Thymus (tissue), 14 donors: ENCODE measurements at places on chromosomes 5 and 9.

DNA sequence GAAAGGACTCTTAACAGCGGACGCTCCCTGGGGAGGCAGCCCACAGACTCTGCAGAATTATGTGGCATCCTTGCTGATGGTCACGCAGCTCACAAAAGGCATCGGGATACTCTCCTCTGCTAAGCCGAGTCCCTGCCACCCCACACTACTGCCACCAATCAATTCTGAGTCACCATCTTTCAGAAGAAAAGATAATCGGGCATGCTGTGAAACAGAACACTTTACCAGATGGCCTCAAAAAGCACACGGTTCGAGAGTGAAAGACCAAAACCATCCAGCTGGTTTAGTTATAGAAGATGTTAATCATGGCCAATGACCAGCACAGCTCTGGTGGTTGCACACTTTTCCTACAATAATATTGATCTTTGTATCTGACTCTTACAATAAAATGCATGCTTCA, 136.3 kb downstream of the MYO10 start:
- no peak for DNase-seq

- DNase-seq = no peak
Observed at GRCh38 chr9:35285731-35286130, 123.9 kb downstream of the UNC13B start.

DNA sequence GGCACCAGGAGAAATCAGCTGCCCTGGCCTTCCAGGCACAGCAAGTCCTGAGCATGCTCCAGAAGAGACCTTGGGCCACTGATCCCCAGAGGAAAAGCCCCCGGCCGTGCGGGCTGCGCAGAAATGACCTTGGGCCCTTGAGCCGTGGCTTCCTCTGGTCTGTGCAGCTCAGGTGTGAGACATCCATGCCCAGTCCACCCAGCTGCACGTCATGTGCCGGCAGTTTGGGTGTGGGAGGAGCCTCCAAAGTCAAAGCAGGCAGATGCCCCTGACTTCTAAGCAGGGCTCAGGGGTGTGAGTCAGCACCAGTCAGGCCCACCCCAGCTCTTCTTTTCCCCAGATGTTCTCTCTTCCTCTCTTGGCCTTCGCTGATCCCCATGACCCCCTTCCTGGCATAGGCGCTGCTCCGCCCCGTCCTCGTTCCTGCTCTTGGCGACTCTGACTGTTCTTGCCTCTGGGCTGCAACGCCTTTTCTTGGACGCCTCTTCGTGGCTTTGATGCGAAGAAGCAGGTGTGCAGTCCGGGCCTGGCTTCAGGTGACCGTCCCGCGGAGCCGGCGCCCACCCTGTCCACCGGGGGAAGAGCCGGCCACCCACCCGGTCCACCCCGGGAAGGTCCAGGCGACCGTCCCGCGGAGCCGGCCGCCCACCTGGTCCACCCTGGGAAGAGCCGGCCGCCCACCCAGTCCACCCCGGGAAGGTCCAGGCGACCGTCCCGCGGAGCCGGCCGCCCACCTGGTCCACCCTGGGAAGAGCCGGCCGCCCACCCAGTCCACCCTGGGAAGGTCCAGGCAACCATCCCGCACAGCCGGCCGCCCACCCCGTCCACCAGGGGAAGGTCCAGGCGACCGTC, 5.9 kb upstream of the QSOX2 start:
- no peak for DNase-seq

DNA sequence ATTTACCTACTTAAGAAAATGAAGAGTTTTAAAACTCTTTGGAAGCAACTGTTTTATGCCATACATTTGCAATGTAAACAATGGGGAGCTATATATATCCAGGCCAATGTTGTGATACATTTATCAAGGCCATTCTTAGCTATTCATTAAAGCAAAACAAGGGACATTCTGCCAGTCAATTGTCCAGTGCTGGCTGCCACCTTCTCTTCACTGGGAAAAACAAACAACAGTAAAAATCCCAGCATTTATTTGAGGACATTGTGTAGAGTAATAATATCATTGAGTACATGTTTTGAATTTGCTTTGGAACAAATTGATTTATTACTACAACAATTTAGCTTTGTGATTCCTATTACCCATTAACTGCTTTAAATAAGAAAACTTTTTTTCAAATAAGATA, 1107.4 kb downstream of the DTWD2 start:
- DNase-seq = no peak

- DNase-seq = no peak
Observed at GRCh38 chr9:125943831-125944230, 196.7 kb downstream of the PBX3 start.

DNA sequence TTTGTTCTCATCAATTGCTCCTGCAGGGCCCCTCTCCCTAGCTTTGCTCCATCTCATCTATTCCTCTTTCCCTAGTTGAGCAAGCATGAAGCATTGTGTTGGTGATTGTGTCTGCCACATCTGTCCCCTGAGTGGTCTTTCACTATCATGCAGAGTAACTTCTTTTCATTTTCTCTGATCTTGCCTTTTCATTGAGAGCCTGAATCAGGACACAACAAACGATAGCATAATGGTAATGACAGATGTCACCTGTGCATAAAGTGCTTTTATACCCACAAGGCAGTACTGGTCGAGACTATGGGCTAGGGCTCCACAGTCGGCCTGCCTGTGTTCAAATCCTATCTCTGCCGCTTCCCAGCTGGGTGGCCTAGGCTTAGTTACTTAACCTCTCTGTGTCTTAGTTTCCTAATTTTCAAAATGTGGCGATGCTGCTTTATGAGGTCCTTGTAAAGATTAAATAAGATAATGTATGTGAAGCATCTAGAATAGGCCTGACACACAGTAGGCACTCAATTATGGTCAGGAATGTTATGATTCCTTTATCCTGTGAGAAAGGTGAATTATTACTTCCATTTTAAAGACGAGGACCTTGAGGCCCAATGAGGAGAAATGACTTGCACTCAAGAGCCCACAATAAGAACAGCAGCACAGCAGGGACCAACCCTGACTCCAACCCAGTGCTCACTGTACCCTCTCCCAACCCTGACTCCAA, 137.1 kb upstream of the ZNF618 start:
- DNase-seq = peak; percentile 36

DNA sequence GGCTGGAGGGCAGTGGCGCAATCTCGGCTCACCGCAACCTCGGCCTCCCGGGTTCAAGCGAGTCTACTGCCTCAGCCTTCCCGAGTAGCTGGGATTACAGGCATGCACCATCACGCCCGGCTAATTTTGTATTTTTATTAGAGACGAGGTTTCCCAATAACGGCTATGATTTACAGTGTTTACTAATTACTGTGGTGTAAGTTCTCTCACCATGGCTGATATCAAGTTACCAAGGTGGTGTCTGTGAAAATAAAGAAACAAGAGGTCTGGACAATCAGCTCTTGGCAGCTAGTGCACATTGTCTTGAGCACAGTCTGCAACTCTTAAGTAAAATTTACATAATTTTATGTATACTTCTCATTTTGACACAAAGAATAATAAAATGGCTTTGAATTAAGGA, 385.5 kb upstream of the COX7C start:
- DNase-seq = no peak

GRCh38 chr9:134325096-134325812, 1.0 kb upstream of the RXRA start:
- DNase-seq = no peak

- no peak for DNase-seq
Observed at GRCh38 chr5:110478895-110479294, 247.6 kb downstream of the TMEM232 start.

- no peak for DNase-seq
Observed at GRCh38 chr9:80410106-80410505, 838.3 kb downstream of the TLE4 start.

GRCh38 chr9:31541721-31542281, 842.6 kb upstream of the ACO1 start:
- no peak for DNase-seq

- DNase-seq = no peak
Observed at GRCh38 chr5:6046296-6046967, 331.9 kb downstream of the MED10 start.

- DNase-seq = no peak
Observed at GRCh38 chr5:16427587-16427986, 38.0 kb downstream of the ZNF622 start.

- DNase-seq = peak; percentile 26
Observed at GRCh38 chr5:14595189-14595588, 13.6 kb downstream of the OTULINL start.

- no peak for DNase-seq
Observed at GRCh38 chr5:23474315-23474714, 33.1 kb upstream of the PRDM9 start.

DNA sequence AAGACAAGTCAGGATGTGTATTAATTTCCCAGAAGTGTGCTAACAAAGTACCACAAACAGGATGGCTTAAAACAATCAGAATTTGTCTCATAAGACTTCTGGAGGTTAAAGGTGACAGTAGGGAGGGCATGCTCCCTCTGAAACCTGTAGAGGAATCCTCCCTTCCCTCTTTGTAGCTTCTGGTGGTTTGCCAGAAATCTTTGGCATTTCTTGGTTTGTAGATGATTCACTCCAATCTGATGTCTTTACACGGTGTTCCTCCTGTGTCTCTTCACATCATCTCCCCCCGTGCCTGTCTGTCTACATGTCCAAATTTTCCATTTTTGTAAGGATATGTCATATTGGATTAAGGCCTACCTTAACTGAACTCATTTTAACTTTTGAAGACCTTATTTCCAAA, 471.5 kb downstream of the ZNF608 start:
- DNase-seq = no peak

DNA sequence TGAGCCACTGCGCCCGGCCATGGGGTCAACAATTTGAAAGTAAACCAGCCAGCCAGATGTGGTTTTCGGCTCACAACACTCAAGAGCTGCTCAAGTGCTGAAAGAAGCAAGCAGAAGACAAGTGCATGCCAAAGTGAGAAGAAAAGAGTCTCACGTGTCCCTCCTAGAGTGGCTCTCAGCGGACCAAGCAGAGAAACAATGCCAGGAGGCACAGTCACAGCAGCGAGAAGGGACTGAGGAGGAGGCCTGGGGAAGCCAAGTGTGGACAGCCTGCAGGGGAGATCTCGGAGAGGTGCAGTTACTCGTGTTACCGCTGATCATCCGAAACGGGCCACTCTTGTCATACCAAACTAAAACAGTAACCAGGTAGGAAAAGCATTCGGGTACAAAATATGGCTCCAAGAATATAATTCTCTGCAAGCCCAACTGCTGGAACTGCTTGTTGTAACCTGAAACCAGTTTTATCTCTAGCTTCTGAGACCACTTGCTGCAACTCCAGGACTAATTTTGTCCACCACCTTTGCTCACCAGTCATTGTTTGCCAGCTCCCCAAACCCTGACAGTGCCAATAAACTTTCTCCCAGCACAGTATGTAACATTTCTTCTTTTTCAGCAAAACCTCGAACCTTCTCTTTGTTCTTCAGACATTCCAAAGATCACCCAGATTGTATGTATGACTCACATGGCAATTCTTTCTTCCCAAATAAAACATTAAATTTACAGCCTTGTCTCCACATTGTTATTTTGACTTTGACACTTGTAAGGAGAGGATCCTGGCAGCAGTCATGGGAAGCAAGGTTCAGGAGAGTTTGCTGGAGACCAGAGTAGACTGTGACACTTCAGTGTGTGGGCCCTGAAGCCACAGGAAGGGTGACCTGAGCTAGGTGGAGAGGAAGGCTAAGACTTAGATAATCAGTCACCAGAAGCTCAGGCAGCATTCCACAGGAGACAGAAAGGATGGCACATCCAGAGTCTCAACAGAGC, 6.3 kb downstream of the SLC35D2 start:
- DNase-seq = no peak

DNA sequence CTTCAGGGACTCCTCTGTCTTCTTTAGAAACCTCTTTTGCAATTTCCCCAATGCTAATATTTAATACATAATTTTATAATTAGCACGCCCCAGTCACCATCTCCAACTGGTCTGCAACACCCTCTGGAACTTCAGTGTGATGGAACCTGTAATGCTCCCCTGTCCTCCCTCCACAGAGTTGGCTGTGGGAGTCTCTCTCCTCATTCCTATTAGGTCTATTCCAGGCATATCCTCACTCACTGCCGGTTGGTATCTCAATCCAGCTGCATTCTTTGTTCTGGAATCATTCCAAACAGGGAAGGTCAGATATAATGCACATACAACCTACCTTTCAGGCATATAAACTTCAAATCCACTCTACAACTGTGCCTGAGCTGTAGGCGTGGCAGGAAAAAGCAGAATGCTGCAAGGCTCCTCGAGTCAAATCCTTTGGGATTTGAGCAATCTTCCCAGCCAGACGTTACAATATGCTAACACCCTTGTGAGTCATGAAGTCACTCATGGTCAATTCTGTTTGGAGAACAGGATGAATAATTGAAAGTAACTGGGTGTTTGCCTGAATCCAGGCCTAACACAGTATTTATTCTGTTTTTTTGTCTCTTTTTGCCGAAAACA, 293.8 kb downstream of the CWC27 start:
- no peak for DNase-seq

- DNase-seq = no peak
Observed at GRCh38 chr5:141338538-141339306, at the start of gene PCDHGA2. TSS of gene PCDHGA2 (plus strand) at chr5:141338760.

DNA sequence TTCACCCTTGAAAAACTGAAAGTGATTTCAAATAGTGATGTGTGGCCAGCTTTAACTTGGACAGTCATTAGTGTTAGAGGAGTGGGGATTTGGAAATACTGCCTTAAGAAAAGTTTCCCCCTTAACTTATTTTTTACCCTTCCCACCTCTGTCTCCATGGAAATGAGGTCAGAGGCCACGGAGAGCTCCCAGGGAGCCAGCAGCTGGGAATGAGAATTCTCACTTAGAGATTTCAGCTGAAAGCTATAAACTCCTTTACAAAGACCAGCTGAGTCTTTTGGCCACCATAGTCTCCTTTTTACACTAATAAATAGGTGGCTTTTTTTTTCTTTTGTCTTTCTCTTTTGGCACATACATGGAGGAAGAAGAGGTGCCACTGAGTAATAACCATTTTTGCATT, 45.7 kb upstream of the PIK3R1 start:
- DNase-seq = no peak

DNA sequence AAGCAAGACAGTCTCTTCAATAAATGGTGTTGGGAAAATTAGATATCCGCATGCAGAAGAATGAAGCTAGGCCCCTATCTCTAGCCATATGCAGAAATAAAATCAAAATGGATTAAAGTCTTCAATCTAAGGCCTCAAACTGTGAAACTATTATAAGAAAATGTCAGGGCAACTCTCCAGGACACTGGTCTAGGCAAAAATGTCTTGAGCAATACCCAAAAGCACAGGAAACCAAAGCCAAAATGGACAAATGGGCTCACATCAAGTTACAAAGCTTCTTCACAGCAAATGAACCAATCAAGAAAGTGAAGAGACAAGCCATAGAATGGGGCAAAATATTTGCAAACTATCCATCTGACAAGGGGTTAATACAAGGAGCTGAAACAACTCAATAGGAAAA, 338.8 kb downstream of the NNT start:
- DNase-seq = no peak

- no peak for DNase-seq
Observed at GRCh38 chr5:176682016-176682531, 34.8 kb downstream of the TSPAN17 start.

DNA sequence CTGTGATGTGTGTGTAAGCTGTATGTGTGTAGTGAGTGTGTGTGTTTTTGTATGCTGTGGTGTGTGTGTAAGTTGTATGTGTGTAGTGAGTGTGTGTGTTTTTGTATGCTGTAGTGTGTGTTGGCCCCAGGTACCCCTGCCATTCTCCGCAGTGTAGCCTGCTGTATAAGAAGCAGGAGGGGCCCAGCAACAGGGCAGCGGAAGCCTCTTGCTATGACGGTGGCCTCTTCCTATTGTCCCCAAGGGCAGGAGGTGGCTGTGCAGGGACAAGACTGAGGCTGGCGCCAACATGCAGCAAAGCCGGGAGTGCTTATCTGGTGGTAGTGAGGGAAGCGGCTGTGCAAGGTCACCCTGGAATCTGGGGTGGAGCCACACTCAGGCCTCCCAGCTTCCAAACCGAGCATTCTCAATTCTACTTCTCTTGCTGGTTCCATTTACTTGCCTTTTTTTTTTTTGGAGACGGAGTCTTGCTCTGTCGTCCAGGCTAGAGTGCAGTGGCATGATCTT, 5.1 kb downstream of the SPAAR start:
- DNase-seq = peak; percentile 33
